ENCODE measurements at places on chromosomes 16 and 17.

GRCh38 chr16:50826797-50827316 lies 85.0 kb downstream of the CYLD start:
- DNase-seq: no peak

DNA sequence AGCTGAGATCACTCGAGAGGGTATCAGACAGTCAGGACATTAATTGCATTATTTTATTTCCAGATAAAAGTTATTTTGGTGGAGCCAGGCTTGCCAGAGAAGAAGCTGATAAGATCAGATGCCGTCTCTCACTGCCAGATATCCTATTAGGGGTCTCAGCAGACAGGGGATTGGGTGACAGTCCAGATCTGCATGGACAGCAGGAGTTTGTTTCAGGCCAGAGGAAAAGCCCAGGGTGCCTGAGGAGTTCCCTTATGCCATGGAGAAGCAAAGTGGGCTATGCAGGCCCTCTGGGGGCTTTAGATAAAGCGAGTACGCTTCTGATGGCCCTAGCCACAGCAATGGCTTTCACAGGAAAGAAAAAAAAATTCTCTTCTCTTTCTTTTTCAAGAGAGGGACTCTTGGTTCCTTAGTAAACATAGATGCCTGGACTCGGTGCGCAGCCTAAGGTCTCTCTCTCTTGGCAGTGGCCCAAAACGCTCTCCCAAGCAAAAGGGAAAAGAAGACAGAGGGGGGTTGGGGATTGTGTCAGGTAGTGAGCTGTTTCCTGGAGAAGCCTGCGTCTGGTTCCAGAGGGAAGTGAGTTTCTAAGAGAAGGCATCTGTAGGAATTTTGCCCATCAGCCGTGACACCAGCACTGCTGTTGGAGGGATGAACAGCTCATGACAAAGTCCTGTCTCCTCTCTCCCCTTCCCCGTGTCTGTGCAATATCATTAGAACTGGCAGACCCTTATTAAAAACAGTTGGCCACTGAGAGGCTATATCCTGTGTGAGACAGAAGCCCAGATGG lies 166.3 kb upstream of the FOXF1 start:
- no peak for DNase-seq

GRCh38 chr16:79982361-79982760 lies 381.8 kb upstream of the MAF start:
- DNase-seq: no peak

DNA sequence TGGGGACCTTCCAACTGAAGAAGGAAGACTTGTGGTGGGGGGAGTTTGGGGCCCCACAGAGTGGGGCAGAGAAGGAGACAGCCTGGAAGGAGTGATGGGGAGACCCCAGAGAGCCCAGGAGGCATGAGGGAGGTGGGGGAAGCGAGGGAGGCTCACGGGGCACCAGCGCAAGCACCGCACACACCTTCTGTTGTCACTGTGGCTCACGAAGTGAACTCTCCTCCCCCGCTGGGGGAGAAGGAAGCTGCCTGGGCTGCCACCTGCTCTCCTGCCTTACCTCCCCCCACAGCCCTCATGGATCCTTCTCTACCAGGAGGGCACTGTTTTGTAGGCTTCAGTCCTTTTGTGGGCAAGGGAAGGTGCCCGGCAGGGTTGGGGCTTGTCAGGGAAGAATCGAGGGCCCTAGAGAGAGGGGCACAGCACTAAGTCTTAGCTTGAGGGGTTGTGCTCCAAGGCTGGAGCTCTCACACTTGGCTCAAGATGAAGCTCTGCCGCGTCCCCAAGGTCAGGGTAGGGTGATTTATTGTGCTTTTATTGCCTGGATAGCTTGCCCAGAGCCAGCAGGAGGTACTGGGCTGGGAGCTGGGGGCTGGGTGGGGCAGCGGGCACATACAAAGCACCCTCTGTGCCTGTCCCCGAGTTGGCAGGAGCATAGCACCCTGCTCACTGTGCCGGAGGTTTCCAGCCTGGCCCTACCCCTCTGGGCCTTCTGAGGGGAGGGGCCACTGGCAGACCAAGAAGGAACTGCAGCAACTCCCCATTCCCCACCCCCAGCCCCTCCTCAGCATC lies 4.6 kb upstream of the STARD3 start:
- no peak for DNase-seq

DNA sequence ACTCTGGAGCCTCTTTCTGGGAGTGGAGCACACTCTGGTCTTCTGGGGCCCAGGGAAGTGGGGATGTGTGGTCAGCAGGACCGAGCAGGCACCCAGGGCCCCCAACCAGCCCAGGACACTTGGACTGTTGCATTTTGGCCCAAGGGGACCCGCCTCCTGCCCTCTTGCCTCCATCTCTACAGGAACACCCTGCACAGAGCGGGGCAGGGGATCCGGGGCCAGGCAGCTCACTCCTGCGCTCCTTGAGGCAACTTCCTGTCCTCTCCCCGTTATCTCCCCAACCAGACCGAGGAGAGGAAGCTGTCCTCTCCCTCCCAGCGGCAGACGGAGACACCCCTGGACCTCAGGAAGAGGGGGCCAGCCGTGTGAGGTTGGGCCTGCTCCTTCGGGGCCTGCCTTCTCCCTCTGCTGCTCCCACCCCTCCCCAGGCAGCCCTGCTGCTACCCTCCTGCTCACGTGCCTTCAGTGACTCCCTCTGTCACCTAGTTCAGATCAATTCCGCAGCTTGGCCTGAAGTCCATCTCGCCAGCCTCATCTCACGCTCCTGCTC lies 10.0 kb upstream of the ATP2A3 start:
- no peak for DNase-seq

GRCh38 chr17:69716556-69716955 lies 302.1 kb downstream of the MAP2K6 start:
- no peak for DNase-seq

GRCh38 chr16:66952430-66953110 lies 8.5 kb upstream of the CES3 start:
- no peak for DNase-seq
